Posterior vena cava (tissue), 2 donors: ENCODE measurements at places on chromosomes 13 and 19. TPM values are rescaled to one million over a fixed set of nuclear protein-coding genes. Genes with fewer than 3 reads are reported as not detected.

Gene ICAM4
- total RNA-seq = not detected

DNA sequence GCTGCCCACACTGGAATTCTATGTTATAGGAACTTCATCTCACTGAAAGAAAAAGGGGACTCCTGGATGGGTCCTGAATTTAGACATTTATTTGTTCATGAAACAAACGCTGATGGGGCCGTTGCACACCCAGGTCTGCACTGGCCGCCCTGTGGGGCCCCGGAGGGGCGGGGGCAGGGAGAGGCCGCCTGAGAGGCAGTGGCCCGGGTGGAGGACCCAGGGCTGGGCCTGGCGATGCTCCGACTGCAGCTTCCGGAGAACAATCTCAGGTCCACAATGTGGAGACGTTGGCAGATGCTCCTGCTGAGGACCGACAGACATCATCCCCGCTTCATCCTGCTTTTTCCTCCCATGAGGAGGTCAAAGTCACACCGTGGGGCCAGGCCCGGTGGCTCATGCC is 16.3 kb upstream of the PTBP1 start:
- no peak for DNase-seq

Gene SSC5D
- total RNA-seq = 40.6 TPM

Gene PROZ
- not detected for total RNA-seq

Gene ATP4A
- not detected for total RNA-seq

Gene CEACAM8
- 0.23 TPM for total RNA-seq

- no peak for DNase-seq
Measured at GRCh38 chr13:80504453-80504852, 163.5 kb upstream of the SPRY2 start.

DNA sequence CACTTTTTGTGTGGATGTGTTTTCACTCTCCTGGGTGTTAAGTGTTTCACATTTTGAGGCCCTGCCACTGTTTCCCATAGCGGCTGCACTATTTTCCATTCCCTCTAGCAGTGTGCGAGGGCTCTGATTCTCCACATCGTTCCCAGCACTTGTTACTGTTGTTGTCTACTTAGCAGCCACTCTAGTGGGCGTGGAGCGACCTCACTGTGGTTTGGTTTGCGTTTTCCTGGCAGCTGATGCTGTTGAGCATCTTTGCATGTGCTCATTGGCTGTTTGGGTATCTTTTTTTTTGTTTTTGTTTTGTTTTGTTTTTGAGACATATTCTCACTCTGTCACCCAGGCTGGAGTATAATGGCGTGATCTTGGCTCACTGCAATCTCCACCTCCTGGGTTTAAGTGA is 14.4 kb downstream of the NAXD start:
- no peak for DNase-seq

- no peak for DNase-seq
Measured at GRCh38 chr13:92135509-92135908, 737.1 kb downstream of the GPC5 start.

DNA sequence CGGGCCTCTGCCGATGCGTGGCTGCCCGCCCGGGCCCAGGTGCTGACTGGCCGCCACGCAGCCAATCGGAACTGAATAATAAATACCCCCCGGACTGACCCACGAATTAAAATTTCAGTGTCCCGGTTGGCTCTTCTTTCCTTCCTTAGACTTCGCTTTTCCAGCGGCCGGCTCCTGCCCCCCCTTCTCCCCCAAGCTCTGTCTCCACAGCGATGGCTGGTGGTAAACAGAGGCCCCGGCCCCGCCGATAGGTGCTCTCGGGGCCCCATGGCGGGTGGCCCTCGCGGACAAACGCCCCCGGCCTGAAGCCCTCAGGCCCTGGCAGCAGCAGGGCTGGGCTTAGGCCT is 2.6 kb downstream of the ZBTB7A start:
- DNase-seq = no peak

DNA sequence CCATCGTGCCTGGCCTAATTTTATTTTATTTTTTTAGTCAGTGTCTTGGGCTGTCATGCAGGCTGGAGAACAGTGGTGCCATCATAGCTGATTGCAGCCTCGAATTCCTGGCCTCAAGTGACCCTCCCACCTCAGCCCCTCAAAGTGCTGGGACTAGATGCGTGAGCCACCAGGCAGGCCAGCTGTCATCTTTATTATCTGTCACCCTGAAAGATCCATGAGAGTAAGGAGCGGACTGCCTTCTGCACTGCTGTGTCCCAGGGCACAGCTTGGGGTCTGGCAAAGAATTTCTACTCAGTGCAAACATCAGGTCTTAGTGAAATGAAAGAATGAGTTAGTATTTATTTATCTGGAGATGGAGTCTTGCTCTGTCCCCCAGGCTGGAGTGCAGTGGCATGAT is 9.5 kb upstream of the TLE5 start:
- no peak for DNase-seq

Gene ZNF816
- total RNA-seq = 9.7 TPM

- no peak for DNase-seq
Measured at GRCh38 chr13:74973935-74974879, 507.8 kb downstream of the TBC1D4 start.

GRCh38 chr13:26071691-26072090 is 19.9 kb upstream of the SHISA2 start:
- DNase-seq = no peak

DNA sequence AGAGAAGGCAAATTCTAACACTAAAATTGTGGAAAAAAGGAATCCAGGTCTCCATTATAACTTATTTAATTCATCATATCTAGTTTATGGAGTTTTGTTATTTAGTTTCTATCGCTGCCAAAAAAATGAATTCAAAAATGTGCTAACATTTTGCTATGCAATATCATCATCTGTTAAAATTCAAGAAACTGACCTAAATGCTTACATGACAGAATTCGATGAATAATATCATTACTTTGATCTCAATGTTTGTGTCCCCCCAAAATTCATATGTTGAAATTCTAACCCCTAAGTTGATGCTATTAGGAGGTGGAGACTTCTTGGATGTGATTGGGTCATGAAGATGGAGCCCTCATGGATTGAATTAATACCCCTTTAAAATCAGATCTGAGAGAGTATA is 775.0 kb downstream of the PCDH17 start:
- no peak for DNase-seq

DNA sequence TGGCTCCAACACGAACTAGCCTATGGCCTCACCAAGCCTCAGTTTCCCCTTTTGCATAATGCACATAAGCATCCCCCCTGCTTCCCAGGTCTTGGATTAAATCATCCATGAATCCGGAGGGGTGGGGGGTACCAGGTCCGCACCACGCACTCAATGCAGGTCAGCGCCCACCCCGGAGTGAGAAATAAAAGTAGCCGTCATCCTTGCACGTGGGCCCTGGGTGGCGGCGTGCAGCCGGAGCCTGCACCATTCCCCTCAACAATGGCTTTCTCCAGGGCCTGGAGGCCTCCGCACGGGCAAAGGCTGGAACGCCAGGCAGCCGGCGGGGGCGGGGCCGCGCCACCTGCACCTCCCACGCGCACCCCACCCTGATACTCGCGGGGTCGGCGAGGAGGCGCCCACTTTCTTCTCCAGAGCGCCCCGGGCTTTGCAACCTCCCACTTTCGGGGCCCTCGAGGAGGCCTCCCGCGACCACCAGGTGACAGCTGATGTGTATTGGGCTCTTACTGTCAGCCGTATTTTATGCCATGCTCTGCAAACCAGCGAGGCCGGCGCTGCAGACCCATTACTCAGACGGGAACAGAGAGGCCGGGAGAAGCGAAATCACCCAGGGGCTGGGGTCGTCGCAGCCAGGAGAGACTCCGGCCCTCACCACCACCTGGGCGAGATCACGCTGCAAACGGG is 767 bp upstream of the GADD45B start:
- DNase-seq = peak; percentile 90

- DNase-seq = no peak
Measured at GRCh38 chr13:26310470-26310869, 56.5 kb downstream of the CDK8 start.

DNA sequence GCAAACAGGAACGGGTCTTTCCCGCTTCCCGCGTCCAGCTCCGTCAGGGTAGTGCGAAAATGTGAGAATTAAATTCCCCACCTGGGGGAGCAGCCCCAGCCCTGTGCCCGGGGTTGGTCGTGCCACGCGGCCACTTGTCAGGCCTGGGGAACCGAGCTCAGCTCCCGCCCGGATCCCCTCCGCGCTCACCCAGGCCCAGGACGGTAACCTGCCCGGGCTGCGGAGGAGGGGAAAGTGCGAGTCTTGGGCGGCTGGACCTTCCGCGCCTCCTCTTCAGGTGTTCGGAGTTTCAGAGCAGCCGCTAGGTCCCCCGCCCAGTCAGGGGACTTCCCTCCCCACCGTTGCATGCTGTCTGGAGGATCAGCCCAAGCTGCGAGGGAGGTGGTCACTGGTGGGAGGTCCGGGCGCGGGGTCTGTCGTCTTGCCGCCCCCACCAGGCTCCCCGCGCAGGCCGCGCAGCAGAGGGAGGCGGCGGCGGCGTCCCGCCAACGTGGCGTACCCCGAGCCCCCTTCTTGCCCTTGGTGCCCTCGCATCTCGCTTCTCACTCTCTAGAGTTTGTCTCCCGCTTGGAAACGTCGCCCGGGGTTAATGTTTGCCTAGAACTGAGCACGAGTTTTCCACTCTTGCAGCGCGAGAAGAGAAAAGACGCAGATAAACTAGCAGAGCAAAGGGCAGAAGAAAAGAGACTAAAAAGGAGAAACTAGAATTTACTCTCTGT is 8.1 kb downstream of the URAD start:
- DNase-seq = peak; percentile 73

- no peak for DNase-seq
Measured at GRCh38 chr13:60944863-60945262, 470.8 kb downstream of the PCDH20 start.

Gene SLC27A5
- total RNA-seq = 7.9 TPM

- DNase-seq = no peak
Measured at GRCh38 chr13:50074843-50075242, 59.6 kb downstream of the KCNRG start.

DNA sequence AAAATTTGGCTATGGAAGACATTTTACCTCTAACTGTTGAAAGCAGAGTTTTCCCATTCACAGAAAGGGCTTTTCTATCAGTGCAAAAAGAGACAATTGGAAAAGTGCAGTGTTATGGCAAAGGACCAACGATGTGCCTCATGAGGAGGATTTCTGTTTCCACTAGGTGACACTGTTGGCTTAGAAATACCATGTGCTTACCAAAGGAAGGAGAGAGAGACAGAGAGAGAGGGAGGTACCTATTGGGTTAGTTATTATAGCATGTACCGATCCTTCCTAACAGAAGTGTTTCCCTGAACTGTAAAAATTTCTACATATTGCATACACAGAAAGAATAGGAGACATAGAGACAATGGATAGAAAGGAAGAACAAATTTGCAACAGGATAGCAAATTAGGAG is 23.9 kb upstream of the PSG4 start:
- DNase-seq = no peak

Gene GRIN2D
- total RNA-seq = 2.3 TPM

Gene SLITRK6
- total RNA-seq = 0.38 TPM

DNA sequence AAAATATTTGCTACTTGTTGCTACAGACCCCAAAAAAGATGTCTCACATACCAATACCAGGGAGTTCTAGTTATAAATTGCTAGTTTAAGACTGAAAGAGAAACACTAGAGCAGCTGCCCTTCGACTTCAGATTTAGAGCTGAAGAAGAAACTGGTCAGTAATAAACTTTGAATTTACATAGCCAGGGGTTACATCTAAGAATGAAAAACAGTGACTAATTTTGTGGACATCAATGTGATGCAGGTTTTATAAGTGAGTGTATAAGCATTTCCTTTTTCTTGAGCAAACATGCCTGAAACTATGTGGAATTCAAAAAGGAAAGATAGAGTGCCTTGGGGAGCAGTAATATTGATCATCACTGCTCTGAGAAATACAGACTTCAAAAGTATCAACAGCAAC is 724.9 kb upstream of the MIR17HG start:
- no peak for DNase-seq

GRCh38 chr13:69319656-69320055 is 788.0 kb upstream of the ATXN8OS start:
- no peak for DNase-seq

DNA sequence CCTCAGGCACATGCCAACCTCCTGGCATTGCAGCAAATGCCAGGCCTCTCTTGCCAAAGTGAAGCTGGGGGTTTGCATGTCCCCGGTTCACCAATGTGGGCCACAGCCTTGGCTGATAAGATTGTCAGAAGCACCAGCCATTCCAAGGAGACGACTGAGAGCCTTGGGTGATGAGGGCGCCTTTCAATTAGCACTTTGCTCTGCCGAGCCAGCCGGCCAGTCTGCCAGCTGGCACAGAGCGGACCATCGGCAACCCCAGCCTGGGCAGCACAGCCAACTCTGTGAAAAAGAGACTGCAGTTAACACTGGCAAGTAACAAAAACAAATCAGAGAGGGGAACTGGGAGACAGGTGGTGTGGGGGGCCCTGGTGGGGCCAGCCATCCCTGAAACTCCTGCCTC is 67.3 kb downstream of the EFNB2 start:
- no peak for DNase-seq

Gene COG6
- total RNA-seq = 54.4 TPM

Gene CYSLTR2
- total RNA-seq = 0.86 TPM

GRCh38 chr13:108961542-108962125 is 332.2 kb downstream of the MYO16 start:
- DNase-seq = no peak

- DNase-seq = no peak
Measured at GRCh38 chr19:7931221-7932061, 5.5 kb upstream of the CTXN1 start.

DNA sequence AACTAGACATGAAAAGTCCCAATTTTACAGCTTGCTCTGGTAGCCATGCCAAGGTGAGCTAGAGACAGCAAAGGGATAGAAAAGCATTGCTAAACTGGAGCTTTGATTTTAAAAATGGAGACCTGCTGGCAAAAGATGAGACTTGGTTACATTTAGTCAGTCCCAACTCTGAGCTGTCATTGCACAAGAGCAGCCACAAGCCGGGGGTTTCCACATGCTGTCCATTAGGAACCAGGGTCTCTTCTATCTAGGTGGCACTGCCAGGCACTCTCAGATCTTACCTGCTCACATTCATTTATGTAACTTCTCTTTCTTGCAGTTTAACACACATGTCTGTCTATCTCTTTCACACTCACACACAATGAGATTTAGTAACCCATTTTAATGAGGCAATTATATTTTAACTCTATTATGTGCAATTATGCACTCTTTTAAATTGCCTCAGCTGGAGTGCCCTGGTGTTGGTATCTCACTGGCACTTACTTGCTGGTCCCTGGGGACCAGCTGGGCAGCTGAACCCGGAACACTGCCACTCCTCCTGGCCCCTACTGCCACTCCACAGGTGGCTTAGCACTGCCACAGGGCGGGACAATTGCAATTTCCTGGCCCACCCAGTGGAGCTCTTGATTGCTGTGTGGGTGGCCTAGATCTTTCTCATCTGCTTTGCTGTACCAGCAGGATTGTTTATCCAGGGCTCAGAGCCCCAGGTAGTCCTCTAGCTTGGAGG is 112.5 kb downstream of the COG6 start:
- DNase-seq = no peak

GRCh38 chr19:53907690-53908089 is 1.4 kb upstream of the CACNG7 start:
- no peak for DNase-seq

DNA sequence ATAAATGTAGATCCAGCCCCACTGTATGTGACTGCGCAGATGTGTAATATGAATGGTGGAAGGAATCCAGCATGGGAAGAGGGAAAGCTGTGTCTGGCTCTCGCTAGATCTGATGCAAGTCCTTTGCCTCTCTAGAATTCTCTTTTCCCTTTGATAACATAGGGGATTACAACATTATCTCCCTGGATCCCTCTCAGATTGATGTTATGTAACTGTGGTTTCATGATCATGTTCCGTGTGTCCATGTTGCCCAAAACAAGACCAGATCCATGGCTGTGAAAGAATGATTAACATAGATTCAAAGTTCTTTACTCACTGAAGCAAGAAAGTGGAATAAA is 184.0 kb upstream of the UBL3 start:
- no peak for DNase-seq
